Mesothelial cell of epicardium (in vitro differentiated cells): ENCODE measurements at places on chromosomes 5 and 9.

GRCh38 chr5:72760259-72760658 is 56.2 kb upstream of the TNPO1 start:
- no peak for DNase-seq

DNA sequence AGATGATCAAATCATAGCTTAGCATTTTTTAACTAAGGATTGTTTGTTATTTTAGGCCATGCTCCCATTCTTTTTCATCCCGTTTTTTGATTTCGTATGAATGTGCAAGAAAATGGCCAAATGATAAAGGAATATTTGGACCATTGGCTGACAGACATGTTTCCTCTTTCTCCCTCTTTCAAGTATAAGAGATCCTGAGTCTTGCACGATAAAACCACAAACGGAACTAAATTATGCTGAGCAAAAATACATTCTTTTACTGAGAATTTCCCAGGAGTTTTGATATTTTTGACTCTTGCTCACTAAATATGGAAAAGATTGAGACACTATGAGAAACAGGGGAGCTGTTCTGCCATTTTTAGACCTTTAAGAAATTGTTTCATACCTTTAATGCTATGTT is 90.4 kb upstream of the KLF9 start:
- DNase-seq: no peak

DNA sequence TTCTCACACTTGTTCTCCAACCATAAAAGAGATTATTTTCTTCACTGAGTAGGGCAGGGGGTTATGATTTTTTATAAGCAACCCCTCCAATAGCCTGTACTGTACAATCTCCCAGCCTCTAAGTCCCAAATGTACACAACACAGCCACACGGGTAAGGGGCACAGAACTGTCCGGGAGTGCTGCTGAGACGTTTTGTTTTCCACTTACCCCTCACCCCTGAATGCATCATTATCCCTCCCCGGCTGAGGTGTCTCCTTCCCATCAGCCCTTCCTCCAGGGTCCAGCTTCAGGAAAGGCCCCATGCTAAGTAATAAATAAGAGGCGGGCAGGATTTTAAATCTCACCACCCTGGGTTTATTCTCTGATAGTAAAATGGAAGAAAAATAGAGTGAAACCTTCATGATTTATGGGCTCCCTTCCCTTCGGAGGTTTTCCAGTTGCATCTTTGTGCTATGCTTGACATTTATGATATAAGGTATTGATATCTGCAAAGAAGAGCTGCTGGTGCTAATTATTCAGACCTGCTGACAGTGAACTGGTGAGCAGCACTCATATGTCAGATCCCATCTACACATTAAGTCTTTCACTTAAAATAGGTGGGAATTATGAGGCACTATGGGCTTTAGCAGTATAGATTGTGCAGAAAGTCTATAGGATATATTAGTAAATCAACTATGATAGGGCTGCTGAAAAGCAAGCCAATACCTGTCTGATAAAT is 67.2 kb upstream of the MEGF10 start:
- DNase-seq: no peak

DNA sequence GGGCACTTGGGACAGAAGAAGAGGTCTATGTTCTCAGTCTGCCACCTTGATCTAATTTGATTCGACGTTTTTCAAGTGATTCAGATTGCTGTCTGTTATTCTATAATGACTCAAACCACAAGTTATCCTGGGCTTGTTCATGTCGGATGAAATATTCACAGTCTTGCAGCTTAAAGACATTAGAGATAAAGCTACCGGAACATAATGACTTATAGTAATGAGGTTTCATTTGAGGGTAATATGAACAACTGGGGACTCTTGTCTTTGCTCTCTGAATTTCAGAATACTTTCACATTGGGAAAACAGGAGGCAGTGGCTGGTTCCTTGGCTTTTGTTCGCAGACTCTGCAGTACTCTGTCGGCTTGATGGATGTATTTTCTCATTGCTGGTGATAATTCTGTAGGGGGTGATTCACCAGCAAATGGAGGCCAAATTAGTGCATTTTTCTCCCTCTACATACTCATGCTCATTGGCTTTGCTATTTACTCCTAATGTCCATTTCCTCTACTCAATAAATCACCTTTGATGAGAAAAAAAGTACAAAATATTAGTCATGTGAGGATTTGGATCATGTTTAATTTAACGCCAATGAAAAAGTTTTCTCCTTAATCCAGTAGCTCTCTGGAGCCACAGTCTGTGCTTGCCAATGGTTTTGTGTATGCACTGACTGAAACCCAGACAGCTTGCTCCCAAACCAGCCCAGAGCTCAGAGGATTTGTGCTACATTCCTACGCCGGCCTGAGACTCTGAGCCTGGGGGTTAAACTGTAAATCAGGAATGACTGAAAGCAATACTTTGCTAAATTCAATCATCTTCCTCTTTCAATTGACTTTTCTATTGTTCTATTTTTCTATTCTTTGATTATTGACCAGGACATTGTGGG is 154.7 kb upstream of the ANKH start:
- DNase-seq: no peak

DNA sequence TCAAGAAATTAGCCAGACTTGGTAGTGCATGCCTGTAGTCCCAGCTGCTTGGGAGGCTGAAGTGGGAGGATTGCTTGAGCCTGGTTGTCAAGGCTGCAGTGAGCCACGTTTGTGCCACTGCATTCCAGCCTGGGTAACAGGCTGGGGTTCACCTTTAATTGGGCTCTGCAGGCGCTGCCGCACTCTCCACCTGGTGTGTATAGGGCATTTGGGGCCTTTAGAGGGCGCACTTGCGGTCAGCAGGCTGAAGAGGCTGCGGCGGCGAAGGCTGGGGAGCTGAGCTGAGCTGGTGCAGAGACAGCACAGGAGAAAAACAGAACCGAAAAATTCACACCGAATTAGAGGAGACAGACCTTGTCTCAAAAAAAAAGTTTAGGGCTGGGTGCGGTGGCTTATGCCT is 31.2 kb downstream of the CDK7 start:
- DNase-seq: no peak

DNA sequence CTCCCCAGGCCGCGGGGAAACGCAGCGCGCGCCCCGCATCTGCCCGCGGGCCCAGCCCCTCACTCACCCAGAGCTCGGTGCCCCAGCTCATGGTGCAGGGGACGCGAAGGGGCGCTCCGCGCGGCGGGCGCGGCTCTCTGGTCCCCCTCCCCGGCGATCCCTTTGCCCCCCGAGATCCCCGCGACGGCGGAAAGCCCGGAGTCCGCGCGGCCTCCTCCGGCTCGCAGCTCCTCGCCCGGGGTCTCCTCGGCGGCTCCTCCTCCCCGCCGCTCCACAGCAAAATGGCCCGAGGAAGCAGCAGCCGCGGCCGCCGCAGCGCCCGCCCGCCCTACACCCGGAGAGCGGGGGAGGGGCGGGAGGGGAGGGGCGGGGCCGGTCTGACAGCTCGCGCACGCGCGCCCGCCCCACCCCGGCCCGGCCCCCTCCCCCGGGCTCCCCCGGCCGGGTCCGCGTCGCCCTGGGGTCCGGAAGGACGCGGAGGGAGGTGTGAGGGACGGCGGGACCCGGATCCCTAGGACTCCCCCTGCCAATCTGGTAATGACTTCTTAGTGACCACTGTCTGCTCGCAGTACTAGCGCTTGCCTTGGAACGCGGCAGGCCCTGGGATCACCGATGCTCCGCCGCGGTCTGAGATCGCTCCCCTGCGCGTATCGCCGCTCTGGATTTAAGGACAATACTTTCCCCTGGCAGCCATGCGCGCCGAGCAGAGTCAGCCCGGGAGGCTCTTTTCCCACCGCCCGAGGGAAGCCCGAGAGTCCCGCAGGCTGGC is at the start of gene FNBP1:
TSS of gene FNBP1 (minus strand) at position 305 of the 769 bp plus-strand sequence. CDS start at position 91, 214 bp downstream.
- peak; percentile 73 for DNase-seq

DNA sequence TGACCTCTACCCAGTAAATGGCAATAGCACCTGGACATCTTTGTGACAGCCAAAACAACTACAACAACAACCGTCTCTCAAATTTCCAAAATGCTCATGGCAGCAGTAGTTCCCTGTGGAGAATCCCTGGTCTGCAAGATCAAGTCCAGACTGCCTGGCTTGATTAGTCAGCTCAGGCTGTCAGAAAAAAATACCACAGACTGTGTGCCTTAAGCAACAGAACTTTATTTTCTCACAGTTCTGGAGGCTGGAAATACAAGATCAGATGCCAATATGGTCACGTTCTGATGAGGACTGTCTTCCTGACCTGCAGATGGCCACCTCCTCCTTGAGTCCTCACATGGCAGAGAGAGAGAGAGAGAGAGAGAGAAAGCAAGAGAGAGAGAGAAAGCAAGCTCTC is 52.3 kb upstream of the MOCS2 start:
- DNase-seq: no peak

GRCh38 chr5:119537704-119538103 is 85.4 kb downstream of the HSD17B4 start:
- DNase-seq: no peak

DNA sequence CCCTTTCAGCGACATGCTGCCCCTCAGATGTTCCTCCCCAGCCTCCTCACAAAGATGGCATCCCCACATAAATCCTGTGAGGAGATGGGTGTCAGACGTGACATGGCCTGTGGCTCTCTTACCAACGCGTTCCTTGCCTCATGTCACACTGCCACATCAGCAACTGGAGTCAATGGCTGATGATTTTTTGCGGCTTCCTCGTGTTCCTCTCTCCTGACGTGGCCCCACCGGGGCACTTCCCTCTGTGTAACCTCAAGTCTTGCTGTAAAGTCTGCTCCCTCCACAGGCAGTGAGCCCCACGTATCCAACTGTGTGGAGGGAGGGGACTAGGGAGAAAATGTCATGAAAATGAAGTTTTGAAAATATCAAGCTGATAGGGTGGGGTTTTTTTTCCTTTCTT is 53.2 kb upstream of the SHISAL2B start:
- DNase-seq: no peak

DNA sequence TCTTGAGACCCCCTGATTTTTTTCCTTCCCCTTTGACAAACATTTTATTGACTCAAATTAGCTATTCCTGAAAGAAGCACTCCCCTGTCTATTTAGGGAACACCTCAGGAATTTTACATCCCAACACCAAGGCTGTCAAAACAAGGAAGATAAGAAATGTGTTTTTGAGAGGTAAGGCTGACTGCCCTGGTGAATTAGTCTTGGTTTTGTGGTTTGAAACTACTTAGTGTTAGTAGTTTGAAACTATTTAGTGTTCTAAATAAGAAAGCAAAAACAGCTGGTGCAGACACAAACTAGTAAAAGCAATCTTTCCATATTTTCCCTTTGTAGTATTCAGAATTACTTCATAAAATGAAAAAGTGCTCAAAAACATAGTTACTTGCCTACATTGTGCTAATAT is 120.7 kb downstream of the PCSK1 start:
- no peak for DNase-seq

- DNase-seq: no peak
Measured at GRCh38 chr9:4832786-4833579, 40.2 kb downstream of the RCL1 start.

GRCh38 chr9:127144670-127145445 is 22.4 kb upstream of the ANGPTL2 start:
- no peak for DNase-seq

DNA sequence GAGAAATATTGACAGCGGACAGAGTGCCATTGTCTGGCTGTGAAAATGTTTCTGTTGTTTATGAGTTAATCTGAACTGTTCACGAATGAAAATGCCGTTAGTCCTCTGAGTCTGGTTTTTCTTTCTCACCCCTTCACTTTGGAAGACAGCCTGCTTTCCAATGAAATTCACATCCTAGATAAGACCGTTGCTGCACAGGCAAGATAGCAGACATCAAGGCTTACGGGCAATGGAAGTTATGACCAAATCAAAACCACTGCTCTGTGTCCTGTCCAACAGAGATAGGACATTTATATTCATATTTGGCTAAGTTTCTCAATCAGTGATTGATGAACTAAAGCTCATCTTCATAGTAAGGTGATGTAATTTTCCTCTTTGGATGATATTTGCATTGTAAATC is 180.0 kb upstream of the DMAC1 start:
- DNase-seq: no peak

DNA sequence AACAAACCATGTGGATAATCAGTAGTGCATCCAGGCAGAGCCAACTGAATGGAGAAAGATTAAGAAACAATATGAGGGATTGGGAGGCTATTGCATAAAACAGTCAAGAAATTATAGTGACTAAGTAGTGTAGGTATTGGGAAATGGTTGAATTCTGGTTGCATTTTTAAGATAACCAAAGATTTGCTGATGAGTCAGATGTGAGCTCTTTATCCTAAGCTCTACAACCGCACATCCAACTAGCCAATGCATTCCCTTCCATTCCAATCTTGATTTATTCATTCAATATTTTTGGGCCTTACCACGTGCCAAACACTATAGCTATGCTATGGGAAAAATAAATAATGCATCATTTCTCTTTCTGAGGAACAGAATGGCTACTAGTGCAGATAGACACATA is 524.5 kb upstream of the RGMB start:
- DNase-seq: no peak

- DNase-seq: no peak
Measured at GRCh38 chr9:111873901-111874300, 22.7 kb upstream of the UGCG start.

DNA sequence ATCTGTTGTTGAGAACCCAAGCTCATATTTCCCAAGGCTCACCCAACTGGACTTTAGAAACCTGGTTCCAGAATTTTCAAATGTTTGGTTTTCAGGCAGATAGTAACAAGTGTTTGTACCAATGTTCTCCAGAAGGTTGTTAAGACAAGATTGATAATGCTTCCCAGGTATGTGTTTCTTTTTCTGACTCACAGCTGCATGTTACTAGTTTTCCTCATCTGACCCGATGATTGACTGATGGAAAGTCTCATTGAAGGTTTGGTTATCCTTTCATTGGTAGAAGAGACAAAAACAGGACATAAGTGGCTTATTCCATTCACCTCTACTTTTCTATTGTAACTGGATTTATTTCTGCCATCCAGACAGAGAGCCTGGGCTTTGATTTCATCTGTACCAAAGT is 10.4 kb downstream of the BASP1 start:
- DNase-seq: no peak

- no peak for DNase-seq
Measured at GRCh38 chr5:147949711-147950573, 43.6 kb upstream of the C5orf46 start.

DNA sequence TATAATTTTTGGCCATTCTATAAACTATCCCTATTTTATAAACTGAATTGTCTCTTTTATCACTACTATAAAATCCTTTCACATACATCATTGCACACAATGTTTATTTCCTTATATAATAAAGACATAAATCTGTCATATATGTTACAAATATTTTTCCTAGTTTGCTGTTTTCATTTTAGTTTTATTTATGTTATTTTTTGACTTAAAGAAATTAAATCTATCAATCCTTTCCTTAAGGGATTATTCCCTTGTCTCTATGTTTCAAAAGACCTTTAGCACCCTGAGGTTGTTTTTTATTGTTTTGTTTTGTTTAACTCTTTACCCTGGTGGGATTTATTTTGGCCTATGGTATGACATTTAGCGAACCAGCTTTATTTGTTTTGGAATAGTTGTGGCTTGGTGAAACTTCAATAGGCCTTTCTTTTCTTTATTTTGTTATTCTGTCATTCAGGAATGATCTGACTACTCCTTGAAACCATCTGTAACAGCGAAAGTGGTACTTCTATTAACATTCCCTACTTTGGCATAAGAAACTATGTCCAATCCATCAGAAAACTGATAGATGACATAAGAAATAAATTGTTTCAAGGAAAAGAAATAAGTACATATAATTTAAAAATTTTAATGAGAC is 125.9 kb downstream of the CEP120 start:
- no peak for DNase-seq
